ENCODE measurements at places on chromosomes 7 and 10.

DNA sequence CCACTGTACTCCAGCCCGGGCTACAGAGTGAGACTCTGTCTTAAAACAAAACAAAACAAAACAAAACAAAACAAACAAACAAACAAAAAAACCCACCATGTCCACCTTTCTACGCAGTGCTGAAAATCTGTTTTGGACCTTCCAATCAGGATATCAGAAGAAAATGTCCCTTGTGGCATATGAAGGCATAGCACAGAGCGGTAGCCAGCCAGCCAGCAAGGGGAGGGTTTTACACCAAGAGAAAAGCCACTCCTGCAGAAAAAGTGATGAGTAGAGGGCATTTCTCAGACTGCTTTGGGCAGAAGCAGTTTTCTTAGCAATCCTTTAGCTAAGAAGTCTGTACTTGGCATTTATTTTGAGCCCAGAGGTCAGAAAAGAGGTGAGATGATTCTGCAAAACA is 612.2 kb downstream of the TYW1 start:
- no peak for DNase-seq

GRCh38 chr10:11600280-11600679 is 11.2 kb downstream of the USP6NL start:
- no peak for DNase-seq

GRCh38 chr10:117134306-117135025 is 3.6 kb downstream of the VAX1 start:
- DNase-seq = no peak

GRCh38 chr10:60234551-60234950 is 155.1 kb downstream of the ANK3 start:
- DNase-seq = no peak

DNA sequence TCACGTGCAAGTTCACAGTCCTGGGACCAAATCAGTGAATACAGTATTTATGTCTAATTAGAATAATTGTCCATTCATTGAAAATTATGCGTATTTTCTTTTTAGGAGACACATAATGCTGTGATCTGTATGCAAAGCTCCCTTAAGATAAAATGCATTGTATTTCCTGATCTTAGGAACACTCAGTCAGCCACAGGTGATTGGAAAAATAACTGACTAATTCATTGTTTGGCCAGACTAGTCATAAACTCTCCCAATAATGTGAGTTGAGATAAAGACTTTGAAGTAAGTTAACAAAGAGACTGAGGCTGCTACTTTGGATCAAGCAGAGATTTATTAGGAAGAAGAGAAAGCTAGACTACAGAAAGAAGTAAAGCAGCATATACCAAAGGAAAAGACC is 182.2 kb downstream of the GNAI1 start:
- DNase-seq = no peak
